ENCODE measurements at places on chromosomes 7 and 10.
A peak's percentile ranks its signal among the peaks of the same experiment; 100 is the strongest.

- no peak for DNase-seq
Observed at GRCh38 chr7:112300831-112301407, 94.4 kb downstream of the ZNF277 start.

DNA sequence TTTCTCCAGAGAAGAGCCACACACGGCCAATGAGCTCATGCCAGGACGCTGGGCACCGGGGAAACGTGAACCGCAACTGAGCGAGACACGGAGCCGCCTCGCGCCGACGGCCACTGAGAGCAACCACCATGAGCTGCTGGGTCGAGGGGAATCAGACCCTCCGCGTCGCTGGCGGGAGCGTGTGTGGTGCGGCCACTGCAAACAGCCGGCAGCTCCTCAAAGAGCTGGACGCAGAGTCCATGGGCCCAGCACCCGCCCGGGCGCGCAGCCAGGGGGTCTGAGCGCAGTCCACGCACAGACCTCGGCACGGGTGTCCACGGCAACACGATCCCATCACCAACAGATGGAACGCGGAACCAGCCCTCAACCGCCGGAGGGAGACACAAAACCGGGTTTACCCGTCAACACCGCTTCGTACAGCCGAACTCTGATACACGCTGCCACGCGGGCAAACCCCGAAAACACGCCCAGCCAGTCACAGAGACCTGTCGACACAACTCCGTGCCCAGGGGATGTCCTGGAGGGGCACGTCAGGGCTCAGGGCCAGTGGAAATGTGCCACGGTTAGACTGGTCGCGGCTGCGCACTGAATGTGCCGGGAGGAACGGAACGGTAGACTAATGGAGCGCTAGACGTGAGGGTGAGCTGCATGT lies 147.1 kb downstream of the ELFN1 start:
- no peak for DNase-seq

- DNase-seq, result no peak
Observed at GRCh38 chr10:99941942-99942820, 67.6 kb downstream of the DNMBP start.

DNA sequence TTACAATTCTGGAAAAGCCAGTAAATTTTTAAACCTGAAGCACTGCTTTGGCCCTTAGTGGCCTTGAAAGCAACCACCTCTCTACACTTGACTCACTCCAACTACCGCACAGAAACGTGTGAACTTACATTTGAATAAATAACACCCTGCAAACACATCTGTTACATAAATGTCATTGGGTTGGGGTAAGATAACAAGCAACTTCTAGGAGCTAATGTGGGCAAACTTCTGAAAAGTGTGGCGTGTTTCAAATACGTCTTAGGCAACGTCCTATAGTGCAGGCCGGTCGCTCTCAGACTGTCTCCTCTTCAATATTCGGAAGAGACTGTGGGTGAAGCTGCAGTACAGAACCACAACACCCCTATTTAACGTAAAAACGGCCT lies 474 bp downstream of the ORC5 start:
- peak; percentile 8 for DNase-seq

DNA sequence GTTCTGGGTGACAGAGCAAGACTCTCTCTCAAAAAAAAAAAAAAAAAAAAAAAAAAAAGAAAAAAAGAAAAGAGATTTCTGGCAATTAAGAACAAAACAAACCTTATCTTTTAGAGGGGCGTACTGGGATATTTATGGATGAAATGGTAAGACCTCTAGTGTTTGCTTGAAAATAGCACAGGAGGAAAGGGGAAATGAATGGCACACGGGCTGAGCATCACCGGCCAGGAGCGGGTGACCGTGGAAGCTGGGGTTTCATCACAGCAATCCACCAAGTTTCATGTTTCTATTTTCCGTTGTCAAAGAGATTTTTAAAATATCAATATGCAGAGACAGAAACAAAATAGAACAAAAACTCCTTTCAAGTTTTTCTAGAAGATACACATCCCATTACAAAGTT lies 105.6 kb downstream of the SVIL start:
- DNase-seq, result no peak

- DNase-seq, result no peak
Observed at GRCh38 chr10:112442063-112442462, 4.7 kb downstream of the ZDHHC6 start.
